ENCODE measurements at places on chromosomes 12 and 14.

GRCh38 chr14:81986005-81986404 is 452.4 kb upstream of the SEL1L start:
- H3K36me3 ChIP-seq = no peaks in the 10 kb centered on the region
- no peak overlapping the region for H3K27ac ChIP-seq
- H3K27me3 ChIP-seq = no peaks in the 10 kb centered on the region
- no peak for DNase-seq
- no peak overlapping the region for H3K4me3 ChIP-seq
- H3K4me1 ChIP-seq = no peaks in the 10 kb centered on the region

- no peaks in the 10 kb centered on the region for H3K27me3 ChIP-seq
- H3K4me1 ChIP-seq = no peaks in the 10 kb centered on the region
- no peak within 1 kb of the TSS for H3K4me3 ChIP-seq
- no peak within 1 kb of the TSS for H3K27ac ChIP-seq
These were observed at the start of gene CCDC63 for GRCh38 chr12:110846615-110847566. Gene CCDC63, plus strand, starts transcription at chr12:110846987. Its CDS starts 5,968 bp downstream, at chr12:110852955.

- peaks cover 3% of the 10 kb centered on the region for H3K4me1 ChIP-seq
- H3K27me3 ChIP-seq = no peaks in the 10 kb centered on the region
- H3K27ac ChIP-seq = no peak overlapping the region
- DNase-seq = no peak
These were observed 105.6 kb downstream of the GPR135 start for GRCh38 chr14:59359431-59360124.

GRCh38 chr12:122965851-122966742 is at the start of gene ABCB9:
Gene ABCB9, minus strand, starts transcription at chr12:122966463. Its CDS starts 6,228 bp downstream, at chr12:122960235.
- H3K4me1 ChIP-seq = peaks cover 34% of the 10 kb centered on the region
- H3K4me3 ChIP-seq = peak within 1 kb of the TSS; percentile 30
- peak; percentile 96 for DNase-seq
- H3K27ac ChIP-seq = peak within 1 kb of the TSS; percentile 53
- no peaks in the 10 kb centered on the region for H3K36me3 ChIP-seq

DNA sequence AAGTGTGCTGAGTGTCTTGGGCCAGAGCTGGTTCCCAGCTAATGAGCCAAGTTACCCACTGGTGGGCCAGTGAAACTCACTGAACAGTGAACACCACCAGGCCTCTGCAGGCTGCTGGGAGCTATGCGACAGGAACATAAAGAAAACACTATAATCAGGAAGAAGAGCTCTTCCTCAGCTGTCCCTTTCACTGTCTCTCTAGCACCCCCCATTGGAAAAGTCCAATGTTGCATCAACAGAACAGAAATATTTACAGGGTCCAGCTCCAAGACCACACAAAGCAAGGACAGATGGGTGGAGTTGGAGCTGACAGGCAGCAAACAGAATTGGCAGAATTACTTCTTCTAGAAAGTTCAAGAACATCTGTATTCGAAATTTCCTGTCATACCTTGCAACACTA is 903.6 kb upstream of the TMEM132C start:
- H3K27ac ChIP-seq = no peak overlapping the region
- no peaks in the 10 kb centered on the region for H3K36me3 ChIP-seq
- no peak for DNase-seq
- H3K4me3 ChIP-seq = no peak overlapping the region
- H3K27me3 ChIP-seq = no peaks in the 10 kb centered on the region
- no peaks in the 10 kb centered on the region for H3K4me1 ChIP-seq

DNA sequence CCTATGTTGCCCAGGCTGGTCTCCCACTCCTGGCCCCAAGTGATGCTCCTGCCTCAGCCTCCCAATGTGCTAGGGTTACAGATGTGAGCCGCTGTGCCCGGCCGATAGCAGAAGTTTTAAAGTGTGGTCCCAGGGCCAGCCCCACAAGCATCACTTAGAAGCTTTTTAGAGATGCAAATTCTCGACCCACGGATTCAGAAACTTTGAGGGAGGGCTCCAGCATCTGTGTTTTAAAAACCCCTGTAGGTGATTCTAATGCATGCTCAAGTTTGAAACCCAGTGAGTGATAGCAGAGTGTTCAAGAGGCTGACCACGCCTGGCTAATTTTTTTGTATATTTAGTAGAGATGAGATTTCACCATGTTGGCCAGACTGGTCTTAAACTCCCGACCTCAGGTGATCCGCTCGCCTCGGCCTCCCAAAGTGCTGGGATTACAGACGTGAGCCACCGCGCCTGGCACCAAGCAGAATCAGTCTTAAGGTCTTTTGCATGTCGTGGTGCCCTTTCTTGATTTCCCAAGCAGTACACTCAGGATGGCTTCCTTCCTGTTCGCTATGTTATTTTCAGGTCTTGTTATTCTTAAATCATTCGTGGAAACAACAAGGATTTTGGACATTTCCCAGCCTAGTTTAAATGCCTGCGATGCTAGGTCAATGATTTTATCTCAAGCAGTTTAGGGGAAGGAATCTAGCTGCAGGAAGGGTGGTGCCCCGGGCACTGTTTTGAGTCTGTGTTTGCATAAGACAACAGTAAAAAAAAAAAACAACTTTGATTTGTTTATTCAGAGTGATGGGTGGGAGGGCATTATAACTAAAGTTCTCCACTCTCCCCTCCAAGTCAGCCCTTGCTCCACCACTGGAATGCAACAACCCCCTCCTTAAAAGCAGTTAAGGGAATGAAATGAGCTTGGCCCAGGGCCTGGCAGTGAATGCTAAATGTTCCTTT is 9.2 kb upstream of the RILPL2 start:
- no peak overlapping the region for H3K4me3 ChIP-seq
- no peak for DNase-seq
- no peaks in the 10 kb centered on the region for H3K4me1 ChIP-seq
- peak overlapping the region; percentile 1 for H3K27ac ChIP-seq
- no peaks in the 10 kb centered on the region for H3K27me3 ChIP-seq
